CD4-positive, CD25-positive, alpha-beta regulatory T cell (primary cell): ENCODE measurements at places on chromosomes 6 and 20.

GRCh38 chr6:92810913-92811312 lies 608.4 kb downstream of the EPHA7 start:
- peak; percentile 8 for DNase-seq

DNA sequence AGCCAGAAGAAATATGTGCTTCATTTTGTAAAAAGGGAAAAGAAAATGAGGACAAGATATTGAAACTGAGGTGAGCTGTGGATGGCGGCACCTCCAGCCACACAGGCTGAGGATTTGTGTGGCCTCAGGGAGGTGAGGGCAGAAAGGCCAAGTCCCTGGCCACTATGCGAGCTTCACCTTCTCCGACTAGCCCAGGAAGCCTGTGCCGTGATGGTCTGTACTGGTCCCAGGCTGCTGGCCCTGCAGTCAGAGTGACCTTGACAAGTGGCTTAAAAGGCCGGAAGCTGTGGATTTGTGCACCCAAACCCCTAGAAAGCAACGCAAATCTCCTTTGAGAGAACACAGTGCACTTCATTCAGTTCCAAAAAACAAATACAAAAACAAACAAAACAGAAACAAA lies 48.1 kb downstream of the WDR27 start:
- DNase-seq, result no peak

DNA sequence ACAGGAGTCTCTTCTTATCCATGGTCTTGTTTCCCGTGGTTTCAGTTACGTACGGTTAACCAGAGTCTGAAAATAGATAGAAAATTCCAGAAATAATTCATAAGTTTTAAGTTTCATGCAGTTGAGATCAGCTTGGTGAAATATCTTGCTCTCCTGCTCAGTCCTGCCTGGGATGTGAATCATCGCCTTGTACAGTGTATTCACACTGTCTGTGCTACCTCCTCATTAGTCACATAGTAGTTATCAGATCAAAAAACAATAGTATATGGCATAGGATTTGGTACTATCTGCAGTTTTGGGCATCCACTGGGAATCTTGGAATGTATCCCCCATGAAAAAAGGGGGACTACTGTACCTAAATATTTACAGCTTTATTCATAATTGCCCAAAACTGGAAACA lies 22.7 kb upstream of the MOCS1 start:
- no peak for DNase-seq

GRCh38 chr20:22540832-22541231 lies 43.5 kb downstream of the FOXA2 start:
- DNase-seq, result no peak

GRCh38 chr6:132364306-132365074 lies 36.8 kb downstream of the MOXD1 start:
- no peak for DNase-seq

DNA sequence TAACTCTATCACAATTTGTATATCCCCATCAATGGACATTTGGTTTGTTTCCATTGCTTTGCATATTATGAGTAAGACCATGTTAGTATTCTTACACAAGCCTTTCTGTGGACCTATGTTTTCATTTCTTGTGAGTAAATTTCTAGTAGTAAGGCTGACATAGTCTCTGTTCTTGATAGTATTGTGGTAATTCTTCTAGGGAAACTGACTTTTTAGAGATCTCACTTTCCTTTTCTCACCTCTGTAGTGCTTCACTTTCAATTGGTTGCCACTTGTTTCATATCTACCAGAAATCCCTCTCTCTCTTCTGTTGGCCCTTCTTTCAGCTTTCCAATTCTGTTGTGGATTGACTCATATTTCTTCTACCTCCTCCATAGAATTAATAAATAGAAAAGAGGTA lies 8.5 kb downstream of the ISM1 start:
- no peak for DNase-seq

- DNase-seq, result no peak
Observed at GRCh38 chr20:51710361-51710894, 57.8 kb downstream of the ATP9A start.

- no peak for DNase-seq
Observed at GRCh38 chr6:73506246-73506645, 14.6 kb downstream of the EEF1A1 start.

GRCh38 chr6:154249499-154250298 lies 106.9 kb downstream of the IPCEF1 start:
- DNase-seq, result peak; percentile 80

DNA sequence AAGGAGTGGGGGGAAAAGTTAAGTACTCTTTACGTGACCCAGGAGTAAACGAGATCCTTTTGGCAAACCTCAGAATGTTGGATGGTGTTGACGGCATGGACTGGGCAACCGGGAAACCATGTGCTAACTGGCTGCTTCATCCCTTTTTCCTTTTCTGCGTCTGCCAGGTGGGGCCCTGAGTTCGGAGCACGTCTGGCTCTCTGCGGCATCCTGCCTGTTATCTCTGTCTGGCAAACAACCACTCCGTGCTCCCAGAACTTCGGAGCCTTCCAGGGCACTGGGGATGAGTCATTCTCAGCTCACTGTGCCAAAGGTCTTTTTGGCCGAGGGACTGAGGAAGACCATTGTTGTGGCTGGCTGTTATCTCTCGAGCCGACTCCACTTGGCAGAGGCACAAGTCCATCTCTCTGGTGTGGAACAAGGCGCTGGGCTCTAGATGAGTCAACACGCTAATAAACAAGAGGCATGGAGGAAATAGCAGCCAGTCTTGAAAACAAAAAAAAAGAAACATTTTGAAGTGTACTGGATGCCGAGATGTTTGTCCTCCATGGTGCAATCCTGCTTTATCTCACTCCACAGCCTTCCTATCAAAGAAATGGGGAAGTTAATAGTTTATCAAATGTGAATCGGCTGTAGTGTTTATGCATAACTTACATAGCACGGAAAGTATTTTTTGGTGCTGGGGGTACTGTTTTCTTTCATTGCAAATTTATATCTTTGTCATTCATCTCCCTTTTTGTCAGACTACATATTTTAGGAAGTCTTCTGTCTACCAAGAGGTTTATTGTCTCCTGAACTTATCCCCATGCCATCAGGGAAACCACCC lies 64.6 kb upstream of the TXNDC5 start:
- DNase-seq, result no peak

DNA sequence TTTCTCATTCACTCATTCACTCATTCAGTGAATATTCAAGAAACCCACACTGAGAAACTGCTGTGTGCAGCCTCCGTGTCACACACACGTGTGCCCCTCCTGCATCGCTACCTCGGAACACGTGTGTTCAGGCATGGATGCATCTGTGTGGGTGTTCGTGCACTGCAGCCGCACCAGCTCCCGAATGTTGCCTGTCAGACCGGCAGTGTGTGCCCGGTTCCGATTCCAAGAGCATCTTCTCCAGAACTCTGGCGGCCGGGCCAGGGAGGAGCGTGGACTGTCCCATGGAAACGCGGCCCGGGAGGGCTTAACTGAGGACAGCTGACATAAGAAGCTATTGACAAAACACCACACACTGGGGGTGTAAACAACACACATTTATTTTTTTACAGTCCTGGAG lies 216.0 kb downstream of the DLL1 start:
- DNase-seq, result no peak
